ENCODE measurements at places on chromosomes 1 and 21.
A peak's percentile ranks its signal among the peaks of the same experiment; 100 is the strongest.

DNA sequence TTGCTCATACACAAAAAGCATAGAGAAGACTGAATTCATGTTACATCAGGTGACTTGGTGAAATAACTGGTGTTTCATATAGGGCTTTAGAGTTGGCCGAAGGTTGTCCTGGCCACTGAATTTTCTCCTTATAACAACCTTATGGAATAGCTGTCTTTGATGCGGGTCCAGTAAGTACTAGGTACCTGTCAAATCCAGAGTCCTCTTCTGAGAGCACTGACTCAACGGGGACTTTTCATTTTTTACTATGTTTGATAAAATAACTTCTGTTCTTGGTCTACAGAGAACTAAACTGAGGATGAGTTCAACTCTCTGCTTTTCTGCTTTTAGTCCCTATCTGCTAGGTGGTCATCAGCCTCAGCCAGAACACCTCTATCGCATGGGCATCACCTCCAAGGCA lies 76.1 kb upstream of the JAK1 start:
- no peak for DNase-seq

GRCh38 chr1:82299656-82300055 lies 498.9 kb downstream of the ADGRL2 start:
- DNase-seq = no peak

- DNase-seq = no peak
Observed at GRCh38 chr1:14301704-14302024, 296.8 kb upstream of the KAZN start.

DNA sequence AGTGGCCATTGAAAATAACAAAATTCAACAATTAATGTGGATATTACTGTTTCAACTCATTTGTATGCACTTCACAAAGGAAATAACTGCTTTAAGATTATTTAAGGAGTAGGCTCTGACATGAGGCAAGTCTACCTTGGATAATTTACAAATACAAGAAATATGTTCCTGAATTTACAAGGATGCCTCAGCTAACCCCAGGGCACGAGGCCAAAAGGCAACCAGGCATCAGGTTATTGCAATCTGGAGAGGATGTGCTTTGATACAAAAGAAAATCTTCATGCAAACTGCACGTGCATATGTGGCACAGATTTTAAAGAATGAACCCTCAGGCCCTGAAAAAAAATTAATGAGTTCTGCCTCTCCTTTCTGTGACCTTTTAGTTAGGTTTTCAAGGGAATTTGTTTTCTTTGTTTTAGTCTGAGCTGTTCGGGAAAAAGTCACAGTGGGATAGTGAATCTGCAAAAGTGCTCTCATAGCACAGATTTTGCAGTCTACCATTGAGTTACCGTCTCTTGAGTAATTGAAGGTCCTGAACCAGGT lies 1304.2 kb upstream of the ADGRL4 start:
- DNase-seq = peak; percentile 73

GRCh38 chr1:174809755-174810280 lies 189.9 kb upstream of the CACYBP start:
- no peak for DNase-seq

DNA sequence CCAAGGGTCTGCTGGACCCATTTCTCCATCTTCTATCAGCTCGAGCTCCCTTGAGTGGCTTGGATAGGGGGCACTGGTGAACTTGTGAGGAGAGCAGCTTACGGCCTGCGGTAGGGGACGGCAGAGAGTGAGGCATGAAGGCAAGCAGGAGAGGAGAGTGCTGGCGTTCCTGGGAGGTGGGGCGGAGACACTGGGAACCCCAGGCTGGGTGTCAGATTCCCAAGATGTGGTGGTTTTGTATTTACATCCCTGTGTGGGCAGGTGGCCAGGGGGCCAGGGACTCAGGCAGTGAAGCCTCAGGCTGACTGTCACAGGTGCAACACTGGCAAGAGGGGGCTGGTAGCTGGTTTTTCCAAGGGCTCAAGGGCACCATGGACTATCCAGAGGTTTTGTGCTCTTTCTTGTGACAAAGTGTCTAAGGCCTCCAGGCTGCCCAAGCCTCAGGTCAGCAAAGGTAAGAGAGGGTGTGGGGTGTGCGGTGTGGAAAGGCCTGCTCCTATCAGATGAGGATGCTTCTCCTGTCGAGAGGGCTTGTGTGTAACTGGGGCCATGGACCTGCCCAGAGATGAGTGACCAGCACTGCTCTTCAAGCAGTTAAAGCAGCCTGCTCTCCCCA lies 45.1 kb upstream of the ROR1 start:
- no peak for DNase-seq

GRCh38 chr1:237383791-237384190 lies 341.8 kb downstream of the RYR2 start:
- no peak for DNase-seq

GRCh38 chr1:165905853-165906252 lies 78.4 kb downstream of the UCK2 start:
- no peak for DNase-seq

DNA sequence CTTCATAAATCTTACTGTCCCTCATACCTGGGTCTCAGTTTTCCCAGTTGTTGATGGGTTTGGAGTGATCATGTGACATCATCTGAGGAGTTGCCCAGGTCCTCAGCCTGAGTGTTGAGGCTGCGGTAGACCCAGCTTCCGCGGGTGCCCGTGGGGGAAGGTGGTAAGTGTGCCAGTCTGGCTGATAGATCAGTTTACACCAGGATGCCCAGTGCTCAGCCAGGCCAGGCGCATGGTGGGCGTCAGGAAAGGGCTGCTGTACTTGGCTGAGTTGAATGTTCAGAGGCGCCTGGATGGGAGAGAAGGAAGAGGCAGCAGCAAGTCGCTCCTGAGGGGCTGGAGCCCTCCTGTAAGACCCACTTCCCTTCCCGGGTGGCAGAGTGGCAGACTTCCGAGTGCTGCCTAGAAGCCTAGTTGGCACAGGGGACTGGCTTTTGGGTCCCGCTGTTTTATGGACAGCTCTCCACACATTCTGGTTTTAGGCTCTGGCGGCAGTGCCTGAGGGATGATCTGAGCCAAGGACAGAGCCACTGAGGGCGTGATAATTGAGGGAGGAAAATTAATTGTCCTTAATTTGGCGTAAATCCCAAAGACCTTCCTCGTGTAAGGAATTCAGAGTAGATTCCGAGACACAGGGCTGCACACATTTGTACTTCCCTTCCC lies 35.8 kb downstream of the PTPRF start:
- DNase-seq = no peak

DNA sequence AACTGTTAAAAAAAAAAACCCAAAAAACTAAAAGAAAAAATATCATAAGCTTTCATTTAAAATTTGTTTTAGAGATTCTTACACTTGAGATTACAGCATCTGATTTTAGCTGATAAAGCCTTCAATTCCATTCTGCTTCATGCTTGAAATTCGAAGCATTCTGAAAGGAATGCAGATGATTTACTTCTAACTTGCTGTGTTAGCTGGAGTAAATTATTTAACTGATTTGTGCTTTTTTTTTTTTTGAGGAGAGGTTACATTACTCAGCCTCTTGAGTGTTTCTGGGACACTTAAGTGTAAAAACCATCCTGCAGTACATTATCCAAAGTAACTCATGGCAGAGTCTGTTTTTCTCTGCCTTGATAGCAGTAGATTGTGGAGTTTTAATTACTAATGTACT lies 4.5 kb upstream of the TRIM67 start:
- DNase-seq = no peak

- DNase-seq = no peak
Observed at GRCh38 chr1:109365642-109366204, 32.0 kb downstream of the SORT1 start.

- DNase-seq = no peak
Observed at GRCh38 chr1:62439652-62440371, 3.0 kb downstream of the USP1 start.

GRCh38 chr1:107776900-107777663 lies 187.9 kb downstream of the VAV3 start:
- no peak for DNase-seq

GRCh38 chr1:205275133-205275532 lies 46.4 kb downstream of the NUAK2 start:
- DNase-seq = no peak

- no peak for DNase-seq
Observed at GRCh38 chr1:8147956-8148355, 121.8 kb upstream of the ERRFI1 start.

- no peak for DNase-seq
Observed at GRCh38 chr1:201508809-201509208, 1.9 kb upstream of the CSRP1 start.

- DNase-seq = no peak
Observed at GRCh38 chr1:8871965-8872399, 6.5 kb downstream of the ENO1 start.

DNA sequence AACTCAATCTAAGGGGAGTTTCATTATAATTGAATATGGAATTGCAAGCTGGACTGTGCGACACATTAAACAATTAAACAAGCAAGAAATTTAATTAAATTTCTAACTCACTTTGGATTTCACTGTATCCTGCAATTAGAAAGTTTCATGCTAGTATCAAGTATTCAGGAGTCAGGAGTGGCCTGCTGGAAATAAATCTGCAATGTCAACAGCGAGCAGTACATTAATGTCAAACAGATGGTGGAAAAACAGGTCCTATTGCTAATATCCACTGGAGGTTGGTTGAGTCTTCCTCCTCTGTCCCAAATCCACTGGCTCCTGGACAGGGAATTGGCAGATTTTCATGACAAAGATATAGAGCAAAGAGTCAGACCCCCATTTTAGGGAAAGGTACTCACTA lies 237.1 kb downstream of the VAV3 start:
- DNase-seq = no peak

- no peak for DNase-seq
Observed at GRCh38 chr1:5342830-5343229, 649.4 kb downstream of the NPHP4 start.

DNA sequence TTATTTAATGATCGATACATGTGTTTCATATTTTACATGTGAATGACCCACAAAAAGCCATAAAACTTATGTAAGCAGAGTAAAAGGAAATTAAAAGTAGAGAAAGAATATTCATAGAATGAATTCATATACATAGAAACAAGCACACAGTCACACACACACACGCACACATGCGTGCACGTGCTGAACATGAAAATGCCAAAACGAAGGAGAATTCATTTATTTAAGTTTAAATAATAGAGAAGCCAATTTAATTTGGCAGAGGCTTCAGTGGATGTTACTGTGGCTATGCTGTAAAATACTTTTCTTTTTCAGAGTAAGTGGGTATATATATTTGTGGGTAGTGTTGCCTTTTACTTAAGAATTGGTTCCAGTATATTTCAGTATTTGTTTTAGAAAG lies 145.0 kb upstream of the C21orf91 start:
- no peak for DNase-seq

- no peak for DNase-seq
Observed at GRCh38 chr1:200889571-200889970, 5.1 kb upstream of the INAVA start.

DNA sequence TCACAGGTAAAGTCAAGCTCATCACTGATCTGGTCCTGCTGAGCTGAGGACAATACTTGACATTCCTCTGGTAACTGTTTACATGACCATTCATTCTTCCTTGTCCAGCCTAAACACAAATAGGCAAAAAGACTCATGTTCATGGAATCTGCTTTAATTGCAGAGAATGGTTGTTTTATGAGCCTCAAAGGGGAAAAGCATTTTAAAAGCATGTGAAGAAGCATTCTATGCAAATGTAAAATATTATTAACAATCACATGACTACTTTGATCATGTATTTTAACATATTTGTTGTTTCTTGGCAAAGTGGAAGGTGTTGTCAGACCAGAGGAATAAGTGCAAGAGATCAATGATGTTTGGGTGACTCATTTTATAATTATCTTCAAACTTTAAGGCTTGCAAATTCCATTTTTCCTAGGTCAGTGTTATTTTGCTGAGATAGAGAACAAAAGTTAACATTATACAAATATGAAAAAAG lies 133.7 kb downstream of the RUNX1 start:
- DNase-seq = no peak

DNA sequence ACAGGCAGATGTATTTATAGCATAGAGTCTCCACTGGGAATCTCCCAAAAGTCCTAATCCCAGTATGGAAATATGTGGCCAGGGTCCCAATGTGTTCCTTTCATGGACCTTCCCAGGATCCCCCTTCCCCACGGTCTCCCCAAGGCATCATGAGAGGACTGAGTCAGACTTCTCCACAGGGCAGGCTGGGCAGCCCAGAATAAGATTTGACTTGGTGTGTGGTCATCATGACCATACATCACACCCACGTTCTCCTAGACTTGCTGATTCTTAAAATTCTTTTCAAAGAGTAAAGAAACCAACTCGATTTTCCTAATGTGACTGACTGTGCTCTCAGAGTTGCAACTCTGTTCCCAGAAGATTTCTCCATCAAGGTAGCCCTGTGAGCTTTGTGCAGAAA lies 93.9 kb upstream of the CD34 start:
- DNase-seq = no peak

DNA sequence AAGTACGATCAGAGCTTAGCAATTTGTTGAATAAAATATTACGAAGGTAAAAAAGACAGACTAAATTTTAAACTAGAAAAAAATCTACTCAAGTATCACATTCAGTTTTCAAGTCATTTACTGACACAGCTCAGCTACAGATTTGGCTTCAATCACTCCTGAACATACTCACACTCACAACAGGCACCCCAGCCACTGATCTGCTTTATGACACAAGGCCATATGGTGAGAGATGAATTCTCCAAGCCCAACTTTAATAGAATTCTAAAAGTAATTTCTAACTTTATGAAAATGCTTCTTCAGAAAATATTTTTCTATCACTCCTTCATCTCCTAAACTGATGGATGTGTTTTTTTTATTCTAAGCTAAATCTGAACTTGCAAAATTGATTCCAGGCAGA lies 337.1 kb downstream of the HHIPL2 start:
- no peak for DNase-seq

DNA sequence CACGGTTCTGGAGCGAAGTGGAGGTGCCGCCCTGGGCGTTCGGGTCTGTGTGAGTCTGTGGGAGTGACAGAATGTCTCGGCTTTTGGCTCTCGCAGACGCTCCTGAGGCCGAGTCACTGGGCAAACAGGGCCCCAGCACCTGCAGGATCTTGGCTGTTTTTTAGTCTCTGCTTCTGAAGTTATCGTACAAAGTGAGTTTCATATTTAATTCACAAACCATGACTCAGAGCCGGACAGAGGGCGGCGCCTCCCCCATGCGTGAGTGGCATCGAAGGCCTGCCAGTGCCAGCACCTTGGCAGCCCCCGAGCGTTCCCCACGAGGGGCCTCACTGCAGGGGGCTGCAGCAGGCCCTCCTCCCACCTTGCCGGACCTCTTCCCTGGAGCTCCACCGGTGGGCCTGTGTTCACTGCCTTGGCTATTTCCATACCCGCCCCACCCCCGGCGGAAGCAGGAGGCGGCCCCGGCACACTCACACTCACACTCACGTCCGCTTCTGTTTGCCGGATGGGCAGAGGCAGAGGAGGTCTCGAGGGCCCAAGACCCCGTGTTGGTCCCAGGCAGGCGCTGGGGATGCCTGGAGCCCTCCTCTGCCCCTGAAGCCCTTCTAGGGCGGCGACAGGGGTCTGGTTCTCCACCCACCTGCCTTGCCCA lies 56.3 kb downstream of the MORN1 start:
- no peak for DNase-seq

GRCh38 chr1:158071138-158071537 lies 77.7 kb downstream of the KIRREL1 start:
- DNase-seq = no peak

Measured in NCI-H1694 treated with DMSO at 0.1 percent for 48 hours (cell line).